Esophagus squamous epithelium (tissue), 5 donors: ENCODE measurements at places on chromosomes 5 and 9. TPM values are rescaled to one million over a fixed set of nuclear protein-coding genes. Genes with fewer than 3 reads are reported as not detected.

The TTC23L gene
- 0.09 TPM for total RNA-seq

The LHX2 gene
- total RNA-seq: not detected

DNA sequence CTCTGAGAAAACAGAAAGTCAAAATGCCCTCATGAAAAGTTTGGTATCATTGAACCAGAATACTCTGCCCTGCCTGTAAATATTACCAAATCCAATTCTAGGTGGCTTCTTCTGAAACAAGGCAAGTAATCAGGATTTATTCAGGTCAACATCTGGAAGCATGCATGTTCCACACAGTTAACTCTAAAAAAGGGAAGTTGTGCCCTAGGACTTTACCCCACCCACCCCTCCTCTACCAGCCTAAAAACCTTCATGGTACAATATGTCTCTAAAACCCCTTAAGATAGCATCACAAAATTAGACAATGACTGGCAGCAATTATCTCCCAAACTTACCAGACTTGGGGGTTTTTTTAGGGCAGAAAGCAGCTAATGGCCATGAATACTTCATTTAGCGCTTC, 414.8 kb upstream of the SLC30A5 start:
- H3K27ac ChIP-seq: no peak overlapping the region
- H3K4me3 ChIP-seq: no peak overlapping the region
- H3K27me3 ChIP-seq: no peaks in the 10 kb centered on the region
- no peaks in the 10 kb centered on the region for H3K36me3 ChIP-seq
- H3K4me1 ChIP-seq: no peaks in the 10 kb centered on the region
- no peak for DNase-seq

GRCh38 chr9:20002011-20002410, 213.2 kb upstream of the SLC24A2 start:
- no peaks in the 10 kb centered on the region for H3K27me3 ChIP-seq
- DNase-seq: no peak
- H3K4me3 ChIP-seq: no peak overlapping the region
- no peaks in the 10 kb centered on the region for H3K4me1 ChIP-seq

DNA sequence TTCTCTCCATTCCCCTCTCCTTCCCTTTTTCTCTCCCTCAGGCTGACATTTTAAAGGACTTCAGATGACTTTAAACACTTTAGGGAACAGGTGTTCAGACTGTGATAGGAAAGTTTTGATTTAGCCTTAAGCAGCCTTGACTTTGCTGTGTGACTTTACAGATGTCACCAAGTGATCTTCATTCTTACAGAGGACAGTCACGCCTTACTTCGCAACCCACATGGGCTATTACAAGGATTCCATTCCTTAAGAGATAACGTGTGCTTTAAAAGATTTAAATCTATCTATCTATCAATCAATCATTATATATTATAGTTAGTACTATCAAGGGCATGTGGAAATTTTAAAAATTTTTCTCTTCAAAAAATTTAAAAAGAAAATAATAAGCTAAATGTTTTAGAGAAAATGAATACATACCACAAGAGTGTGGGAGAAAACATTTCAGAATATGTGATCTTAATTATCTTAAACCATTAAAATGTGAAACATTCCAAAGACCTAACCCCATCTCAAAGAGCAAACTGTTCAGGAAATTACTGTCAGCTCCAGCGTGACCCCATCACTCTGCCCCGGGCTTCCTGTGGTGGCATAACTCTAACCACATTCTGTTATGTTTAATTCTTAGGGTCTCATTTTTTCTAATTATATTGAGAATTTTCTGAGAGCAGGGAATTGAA, 530.5 kb downstream of the SEMA5A start:
- H3K4me1 ChIP-seq: no peaks in the 10 kb centered on the region
- H3K27me3 ChIP-seq: no peaks in the 10 kb centered on the region

GRCh38 chr9:17536027-17536426, 42.8 kb upstream of the SH3GL2 start:
- H3K27ac ChIP-seq: no peak overlapping the region
- no peaks in the 10 kb centered on the region for H3K4me1 ChIP-seq
- DNase-seq: no peak
- no peaks in the 10 kb centered on the region for H3K36me3 ChIP-seq
- no peaks in the 10 kb centered on the region for H3K27me3 ChIP-seq

GRCh38 chr9:4335631-4336030, 35.8 kb upstream of the GLIS3 start:
- peaks cover 10% of the 10 kb centered on the region for H3K4me1 ChIP-seq
- no peak for DNase-seq
- H3K36me3 ChIP-seq: no peaks in the 10 kb centered on the region

GRCh38 chr5:58019614-58020013, 440.3 kb downstream of the PLK2 start:
- H3K27me3 ChIP-seq: no peaks in the 10 kb centered on the region
- H3K4me1 ChIP-seq: peaks cover 23% of the 10 kb centered on the region
- no peak overlapping the region for H3K27ac ChIP-seq
- no peak overlapping the region for H3K4me3 ChIP-seq

DNA sequence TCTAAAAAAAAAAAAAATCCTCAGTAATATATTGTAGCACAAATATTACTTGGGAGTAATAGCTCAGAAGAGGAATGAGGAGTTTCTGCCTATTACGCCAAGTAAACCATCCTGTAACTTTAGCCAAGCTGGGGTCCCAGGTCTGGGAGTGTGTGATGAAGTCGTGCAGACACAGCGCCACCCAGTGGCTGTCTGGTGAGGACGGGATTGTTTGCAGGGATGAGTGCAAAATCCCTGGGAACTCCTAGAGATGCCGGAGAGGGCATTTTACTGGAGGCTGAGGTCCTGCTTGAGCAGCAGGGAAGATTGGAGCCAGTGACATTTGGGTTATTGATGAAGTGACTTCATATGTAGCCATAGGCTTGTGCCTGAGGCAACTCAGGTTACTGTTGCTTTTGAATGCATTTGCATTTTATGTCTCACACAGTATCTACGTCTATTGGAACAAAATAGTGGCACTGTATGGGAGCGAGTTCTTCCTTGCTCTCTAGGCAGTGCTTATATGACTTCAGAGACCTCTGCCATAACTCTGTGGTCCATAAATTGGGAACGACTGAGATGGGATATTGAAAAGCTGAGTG, 72.8 kb downstream of the PSAT1 start:
- no peak overlapping the region for H3K27ac ChIP-seq
- H3K27me3 ChIP-seq: peaks cover 39% of the 10 kb centered on the region
- no peak overlapping the region for H3K4me3 ChIP-seq
- no peaks in the 10 kb centered on the region for H3K36me3 ChIP-seq
- no peaks in the 10 kb centered on the region for H3K4me1 ChIP-seq

- H3K4me3 ChIP-seq: no peak overlapping the region
- H3K27me3 ChIP-seq: no peaks in the 10 kb centered on the region
- no peaks in the 10 kb centered on the region for H3K36me3 ChIP-seq
- no peak overlapping the region for H3K27ac ChIP-seq
Measured at GRCh38 chr9:94903961-94904421, 177.5 kb downstream of the AOPEP start.

DNA sequence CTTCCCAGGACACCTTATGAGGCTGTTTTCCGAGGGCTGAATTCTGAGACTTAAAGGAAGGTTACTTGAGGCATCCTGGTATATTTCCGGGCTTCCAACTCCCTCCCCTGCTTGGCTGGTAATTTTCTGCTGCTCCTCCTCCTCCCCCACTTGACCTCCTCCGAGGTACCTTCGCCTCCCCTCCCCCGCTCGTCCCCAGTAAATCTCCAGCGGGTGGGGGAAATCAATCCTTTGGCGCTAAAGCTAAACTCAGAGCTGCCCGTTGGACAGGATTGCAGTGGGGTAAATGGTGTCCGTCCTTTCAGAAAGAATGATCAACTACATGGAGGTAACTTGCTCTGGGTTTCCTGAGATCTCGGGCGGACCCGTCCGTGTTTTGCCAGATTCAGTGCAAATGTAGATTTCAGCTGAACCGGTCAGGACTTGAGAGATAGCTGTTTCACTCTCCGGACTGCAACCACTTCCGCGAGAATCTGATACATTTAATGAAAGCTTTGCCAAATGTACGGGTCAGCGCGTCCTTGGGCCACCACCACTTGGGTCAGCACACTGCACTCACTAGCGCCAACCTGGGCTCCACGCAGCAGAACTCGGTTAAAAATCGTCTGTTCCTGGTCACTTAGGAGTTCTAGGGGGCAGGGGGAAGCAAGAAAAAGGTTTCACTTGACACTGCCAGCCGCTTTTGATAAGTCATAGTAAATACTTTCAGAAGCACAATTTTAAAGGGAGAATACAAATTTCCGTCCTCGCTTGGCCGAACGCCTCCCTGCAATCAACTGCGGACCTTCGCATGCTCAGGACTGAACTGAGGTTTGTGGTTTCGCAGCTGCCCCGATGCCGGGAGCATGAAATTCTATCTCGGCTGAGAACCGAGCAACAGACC, 4.6 kb upstream of the ISL1 start:
- H3K27me3 ChIP-seq: peaks cover 36% of the 10 kb centered on the region
- H3K4me1 ChIP-seq: peaks cover 15% of the 10 kb centered on the region
- no peak for DNase-seq
